Cardiac fibroblast (primary cell): ENCODE measurements at places on chromosomes 12 and 14.

- DNase-seq: no peak
These were observed 154.4 kb downstream of the TMEM132C start for GRCh38 chr12:128421375-128421774.

DNA sequence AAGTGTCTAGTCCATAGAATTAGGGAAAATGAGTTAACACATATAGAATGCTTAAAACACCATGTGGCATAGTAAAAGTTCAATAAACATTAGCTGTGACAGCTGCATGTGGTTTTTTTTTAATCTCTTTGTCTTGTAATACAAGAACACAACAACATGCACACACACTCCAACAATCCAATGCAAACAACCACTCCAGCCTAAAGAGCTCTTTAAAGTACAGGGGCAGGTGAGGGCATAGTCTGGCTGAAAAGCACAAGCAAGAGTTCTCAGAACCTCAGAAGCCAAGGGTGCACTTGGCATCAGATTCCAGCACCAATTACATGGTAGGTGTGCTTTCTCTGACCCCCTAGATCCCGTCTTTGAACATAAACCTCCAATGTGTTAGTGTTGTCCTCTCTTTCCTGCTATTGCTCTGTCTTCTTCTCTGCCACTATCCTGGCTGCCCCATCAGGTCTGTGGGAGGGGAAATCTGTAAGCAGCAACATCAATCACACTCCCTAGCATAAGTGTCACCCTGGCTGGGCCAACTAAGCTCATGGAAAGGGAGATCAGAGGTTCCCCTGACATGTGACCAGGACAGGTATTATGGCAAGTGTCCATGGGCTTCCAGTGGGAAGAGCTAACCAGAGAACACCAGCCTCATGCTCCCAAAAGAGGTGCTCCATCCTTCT is 91.0 kb downstream of the SLC8A3 start:
- no peak for DNase-seq

GRCh38 chr12:100554608-100555077 is 18.8 kb upstream of the GAS2L3 start:
- DNase-seq: peak; percentile 94

DNA sequence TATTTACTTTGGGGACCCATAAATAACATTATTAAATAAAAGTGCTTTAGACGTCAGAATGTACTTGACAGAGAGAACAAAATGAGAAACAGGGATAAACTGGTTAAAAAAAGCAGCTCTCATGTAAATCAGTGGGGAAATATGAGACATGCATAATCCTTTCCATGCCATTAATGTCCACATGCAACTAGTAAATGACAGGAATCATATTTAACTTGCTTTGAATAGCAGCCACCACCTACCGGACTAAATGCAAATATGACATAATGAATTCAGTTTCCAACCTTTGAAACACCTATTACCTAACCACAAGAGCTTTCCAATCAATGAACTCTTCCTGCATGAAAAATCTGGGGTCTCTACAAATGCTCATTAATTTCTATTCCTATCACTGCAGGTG is 19.6 kb downstream of the FGD6 start:
- DNase-seq: no peak
